Activated T-helper 2 cell treated with anti-CD3 and anti-CD28 coated beads, Interferon-gamma antibody, Interleukin-2, Interleukin-4, amounts not matched to agents 10 μg/mL and 5 μg/mL and 100 μg/mL, durations not matched to agents 14 hours and 24 hours and 36 hours (primary cell): ENCODE measurements at places on chromosomes 1 and 21. TPM values are rescaled to one million over a fixed set of nuclear protein-coding genes. Genes with fewer than 3 reads are reported as not detected.

The CHD1L gene
- total RNA-seq = 76.6 and 86.0 TPM in 2 replicates

- DNase-seq = no peak
Measured at GRCh38 chr1:8422510-8423268, 104.8 kb downstream of the SLC45A1 start.

DNA sequence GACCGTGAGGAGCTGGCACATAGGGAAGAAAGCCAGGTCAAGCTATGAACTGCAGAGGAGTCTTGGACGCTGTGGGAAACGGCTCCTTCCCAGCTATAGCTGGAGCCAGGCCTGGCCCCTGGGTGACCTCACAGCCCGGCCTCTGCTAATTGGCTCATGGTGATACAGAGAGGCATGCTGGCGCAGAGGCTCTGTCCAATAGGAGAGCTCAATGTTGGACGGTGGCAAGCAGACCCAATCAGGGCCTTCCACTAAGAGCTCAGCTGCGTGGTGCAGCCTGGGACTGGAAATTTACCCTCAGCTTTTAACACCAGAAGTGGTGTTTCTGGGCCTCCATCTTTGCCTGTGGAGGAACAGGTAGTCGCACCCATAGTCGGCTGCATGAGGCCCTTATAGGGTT lies 64.4 kb upstream of the GRHL3 start:
- no peak for DNase-seq

- no peak for DNase-seq
Measured at GRCh38 chr21:35059742-35060141, 10.6 kb upstream of the RUNX1 start.

GRCh38 chr1:21344750-21345443 lies 54.6 kb upstream of the ECE1 start:
- DNase-seq = no peak

DNA sequence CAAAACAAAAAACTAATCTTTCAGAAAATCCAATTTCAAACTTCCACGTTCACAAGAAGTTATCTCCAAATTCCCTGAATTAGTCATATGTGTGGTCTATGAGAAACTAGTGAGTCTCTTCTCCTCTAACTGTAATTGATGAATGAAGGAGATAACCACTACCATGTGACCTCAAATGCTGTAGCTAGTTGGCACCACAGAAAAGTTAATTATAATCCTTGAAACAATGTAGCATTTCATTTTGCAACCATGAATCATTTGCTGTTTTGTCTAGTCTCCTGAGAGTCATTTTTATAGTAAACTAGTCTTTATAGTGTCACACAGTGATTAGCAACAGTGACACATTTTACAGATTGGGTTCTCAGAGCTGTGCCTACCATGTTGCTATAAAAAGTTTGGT lies 287.5 kb downstream of the LRRIQ3 start:
- DNase-seq = no peak

DNA sequence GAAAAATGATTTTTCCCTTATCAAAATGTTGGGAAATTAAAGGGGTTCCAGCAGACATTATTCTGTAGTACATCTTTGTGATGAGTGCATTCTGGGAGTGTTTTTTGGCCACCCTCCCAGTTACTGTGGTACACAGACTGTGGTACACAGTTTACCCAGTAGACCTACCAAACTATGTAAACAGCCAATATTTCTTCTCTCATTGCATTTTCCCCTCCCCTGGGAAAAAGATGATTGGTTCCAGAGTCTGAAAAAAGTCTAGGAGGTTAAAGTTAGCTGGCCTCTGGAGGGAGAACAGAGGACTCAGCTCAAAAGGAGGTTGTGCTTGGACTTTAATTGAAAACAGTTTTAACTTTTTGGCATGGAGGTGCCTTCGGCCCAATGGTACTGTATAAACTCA lies 42.5 kb downstream of the PGM1 start:
- no peak for DNase-seq

DNA sequence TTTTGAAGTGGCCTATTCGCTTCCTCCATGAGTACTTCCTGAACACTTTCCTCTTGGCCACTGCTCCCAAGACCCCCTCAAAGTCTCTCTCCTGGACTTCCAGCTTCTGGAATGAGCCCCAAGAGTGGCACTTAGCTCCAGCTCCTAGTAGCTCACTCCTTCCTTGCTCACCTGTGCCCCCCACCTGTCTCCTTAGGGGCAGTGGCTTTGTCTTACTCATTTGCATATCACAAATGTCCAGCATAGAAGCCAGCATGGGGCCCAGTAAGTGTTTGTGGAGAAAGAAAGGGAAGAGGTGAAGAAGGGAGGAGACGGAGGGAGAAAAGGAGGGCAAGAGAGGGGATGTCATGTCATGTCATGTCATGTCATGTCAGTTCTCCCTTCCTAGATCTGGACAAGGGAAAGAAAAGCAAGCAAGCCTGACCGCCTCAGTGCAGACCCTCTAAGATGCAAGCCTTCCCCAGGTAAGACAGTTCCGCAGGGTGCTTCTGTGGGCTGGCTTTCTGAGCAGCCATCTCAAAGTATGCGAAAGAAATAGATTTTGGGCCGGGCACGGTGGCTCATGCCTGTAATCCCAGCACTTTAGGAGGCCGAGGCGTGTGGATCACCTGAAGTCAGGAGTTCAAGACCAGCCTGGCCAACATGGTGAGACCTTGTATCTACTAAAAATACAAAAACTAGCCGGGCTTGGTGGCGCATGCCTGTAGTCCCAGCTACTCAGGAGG lies 6.9 kb upstream of the MX1 start:
- no peak for DNase-seq

- no peak for DNase-seq
Measured at GRCh38 chr1:178174539-178174938, 80.6 kb downstream of the RASAL2 start.

DNA sequence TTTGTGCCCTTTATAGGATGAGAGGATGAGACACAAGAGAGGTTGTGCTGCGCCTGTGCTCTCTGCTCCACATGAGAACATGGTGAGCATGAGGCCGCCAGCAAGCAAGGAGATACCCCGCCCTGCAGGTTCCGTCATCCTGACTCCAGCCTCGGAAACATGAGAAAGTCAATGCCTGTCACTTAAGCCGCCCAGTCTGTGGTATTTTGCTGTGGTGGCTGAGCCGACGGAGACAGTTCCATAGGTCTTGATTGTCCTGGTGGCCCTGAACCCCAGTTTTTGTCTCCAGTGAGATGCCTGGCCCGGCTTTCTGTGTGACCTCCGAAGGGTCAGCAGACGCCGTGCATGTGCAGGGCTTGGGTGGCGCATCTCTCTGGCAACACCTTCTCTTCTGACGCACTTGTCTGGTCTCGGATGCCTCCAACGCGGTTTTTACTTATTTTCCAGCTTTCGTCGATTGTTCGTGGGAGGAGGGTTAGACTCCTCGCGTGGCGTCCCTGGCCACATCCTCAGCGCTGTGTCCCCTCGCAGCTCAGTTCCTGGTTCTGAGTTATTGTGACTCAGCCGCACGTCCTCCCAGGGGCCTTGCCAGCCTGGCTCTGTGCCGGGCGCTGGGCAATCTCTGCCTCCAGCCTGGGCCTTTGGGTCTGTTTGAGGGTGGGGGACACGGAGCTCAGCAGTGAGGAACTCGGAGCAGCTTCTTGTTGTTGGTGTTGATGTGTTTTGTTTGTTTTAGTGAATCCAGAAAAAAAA lies 70.0 kb downstream of the FAAP20 start:
- no peak for DNase-seq

The PRAMEF8 gene
- total RNA-seq = not detected in 2 replicates

The CNR2 gene
- 0.05 and 0.07 TPM in 2 replicates for total RNA-seq

DNA sequence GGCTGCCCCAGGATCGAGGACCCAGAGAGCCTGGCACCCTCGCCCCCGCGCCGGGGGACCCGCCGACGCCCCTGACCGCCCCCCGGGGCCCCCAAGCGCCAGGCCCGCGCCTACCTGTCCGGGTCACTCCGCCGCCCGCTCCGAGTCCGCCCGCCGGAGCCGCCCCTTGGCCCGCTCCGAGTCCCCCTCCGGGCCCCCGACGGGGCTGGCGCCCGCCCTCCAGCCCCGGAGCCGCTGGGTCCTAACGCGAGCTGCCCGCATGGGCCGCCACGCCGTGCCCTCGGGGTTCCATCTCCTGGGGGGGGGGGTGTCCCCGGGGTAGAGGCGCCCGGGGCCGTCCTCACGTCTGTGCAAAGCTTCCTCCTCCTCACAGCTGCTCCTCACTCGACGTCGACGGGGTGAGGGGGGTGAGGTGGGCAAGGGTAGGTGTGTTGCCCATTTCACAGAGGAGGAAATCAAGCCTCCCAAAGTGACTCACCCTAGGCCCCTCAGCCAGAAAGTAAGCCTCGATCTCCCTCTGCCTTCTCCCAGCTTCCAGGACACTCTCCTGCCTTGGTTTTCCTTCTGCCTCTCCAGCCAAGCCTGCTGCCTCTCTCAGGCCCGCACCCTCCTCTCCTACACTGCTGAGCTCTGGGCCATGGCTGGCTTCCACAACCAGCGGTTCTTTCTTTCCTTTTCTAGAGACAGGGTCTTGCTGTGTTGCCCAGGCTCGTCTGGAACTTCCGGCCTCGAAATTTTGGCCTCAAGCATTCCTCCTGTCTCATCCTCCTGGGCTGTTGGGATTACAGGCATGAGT lies at the start of gene MFAP2:
Gene MFAP2 (minus strand): TSS at position 148 of the 796 bp plus-strand sequence. CDS start 2,347 bp downstream, outside the sequence.
- no peak for DNase-seq

- no peak for DNase-seq
Measured at GRCh38 chr1:12654004-12654567, 10.2 kb downstream of the AADACL4 start.

DNA sequence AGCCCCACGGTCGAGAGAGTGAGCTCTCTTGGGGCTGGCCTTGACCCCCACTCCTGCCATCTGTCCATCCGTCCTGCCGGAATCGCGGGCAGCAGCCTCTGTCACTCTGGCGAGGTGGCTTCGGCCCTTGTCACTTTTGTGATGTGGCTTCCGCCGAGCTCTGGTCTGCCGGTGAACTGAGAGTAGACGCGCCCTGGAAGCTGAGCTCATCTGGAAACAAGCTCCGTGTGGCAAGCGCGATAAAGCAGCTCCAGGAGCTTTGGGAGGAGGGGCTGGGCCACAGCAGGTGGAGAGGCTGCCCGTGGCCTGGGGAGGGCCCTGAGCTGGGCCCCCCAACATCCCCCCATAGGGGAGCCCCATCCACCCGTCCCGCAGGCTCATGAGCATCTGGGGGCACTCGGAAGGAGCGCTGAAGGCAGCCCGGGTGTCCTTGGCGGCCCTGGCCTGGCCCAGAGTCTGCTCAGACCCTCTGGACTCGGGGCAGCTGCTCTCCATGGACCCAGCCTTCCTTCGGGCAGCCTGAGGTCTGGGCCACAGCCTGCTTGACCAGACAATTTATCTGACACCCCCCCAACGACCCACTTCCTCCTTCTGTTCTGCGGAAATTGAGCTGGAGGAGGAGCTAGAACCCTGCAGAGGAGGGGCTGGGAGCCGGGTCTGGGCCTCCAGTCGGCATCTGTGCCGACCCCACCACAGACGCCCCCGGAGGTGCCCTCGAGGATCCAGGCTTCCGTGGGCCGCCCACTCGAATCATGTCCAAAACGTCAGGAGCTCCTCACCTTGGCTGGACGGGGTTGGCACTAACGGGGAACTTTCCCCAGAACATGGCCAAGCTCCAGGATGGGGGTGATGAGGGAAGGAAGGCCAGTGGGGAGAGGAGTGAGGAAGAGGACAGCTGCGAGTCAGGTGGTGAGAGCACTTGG lies 59.1 kb downstream of the SLC19A1 start:
- peak; percentile 52 for DNase-seq

- no peak for DNase-seq
Measured at GRCh38 chr1:4894566-4894965, 240.2 kb downstream of the AJAP1 start.

- no peak for DNase-seq
Measured at GRCh38 chr1:36321119-36321951, 2.1 kb downstream of the EVA1B start.

The CD247 gene
- 193 and 196 TPM in 2 replicates for total RNA-seq

DNA sequence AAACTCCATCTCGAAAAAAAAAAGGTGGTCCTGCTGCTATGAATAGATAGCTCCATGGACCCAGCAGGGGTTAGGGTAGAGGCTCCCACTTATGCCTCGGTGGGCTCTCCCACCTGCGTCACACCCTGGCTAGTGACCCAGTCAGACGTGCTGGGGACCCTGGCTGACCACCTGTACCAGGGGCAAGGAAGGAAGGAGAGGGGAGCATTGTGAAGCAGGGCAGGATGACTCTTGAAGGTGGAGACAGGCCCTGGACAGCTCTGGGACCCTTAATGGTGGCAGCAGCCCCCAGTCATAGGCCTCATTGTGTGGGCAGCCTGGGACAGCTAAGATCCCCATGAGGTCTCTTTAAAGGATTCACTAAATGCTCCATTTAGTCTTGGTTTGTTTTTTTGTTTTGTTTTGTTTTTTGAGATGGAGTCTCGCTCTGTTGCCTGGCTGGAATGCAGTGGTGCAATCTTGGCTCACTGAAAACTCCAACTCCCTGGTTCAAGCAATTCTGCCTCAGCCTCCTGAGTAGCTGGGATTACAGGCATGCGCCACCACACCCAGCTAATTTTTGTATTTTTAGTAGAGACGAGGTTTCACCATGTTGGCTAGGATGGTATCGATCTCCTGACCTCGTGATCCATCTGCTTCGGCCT lies 10.4 kb upstream of the SNAPIN start:
- DNase-seq = no peak

The LRRC39 gene
- 0.43 and 0.74 TPM in 2 replicates for total RNA-seq

DNA sequence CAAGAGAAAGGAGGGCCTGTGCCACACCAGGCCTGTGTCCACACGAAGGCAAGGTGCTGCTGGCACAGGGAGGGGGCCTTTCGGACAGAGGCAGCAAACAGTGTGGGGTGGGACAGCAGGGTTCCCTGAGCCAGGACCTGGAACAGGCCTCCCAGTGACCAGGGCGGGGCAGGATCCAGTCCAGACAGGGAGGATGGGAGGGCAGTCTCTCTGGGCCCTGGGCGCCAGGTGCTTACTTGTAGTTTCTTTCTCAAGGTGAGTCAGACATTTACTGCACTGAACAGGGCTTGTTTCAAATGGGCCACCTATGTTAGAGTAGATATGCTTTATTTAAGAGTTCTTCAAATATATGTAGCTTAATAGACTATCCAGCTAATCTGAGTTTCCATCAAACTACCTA lies 52.8 kb upstream of the STUM start:
- no peak for DNase-seq

DNA sequence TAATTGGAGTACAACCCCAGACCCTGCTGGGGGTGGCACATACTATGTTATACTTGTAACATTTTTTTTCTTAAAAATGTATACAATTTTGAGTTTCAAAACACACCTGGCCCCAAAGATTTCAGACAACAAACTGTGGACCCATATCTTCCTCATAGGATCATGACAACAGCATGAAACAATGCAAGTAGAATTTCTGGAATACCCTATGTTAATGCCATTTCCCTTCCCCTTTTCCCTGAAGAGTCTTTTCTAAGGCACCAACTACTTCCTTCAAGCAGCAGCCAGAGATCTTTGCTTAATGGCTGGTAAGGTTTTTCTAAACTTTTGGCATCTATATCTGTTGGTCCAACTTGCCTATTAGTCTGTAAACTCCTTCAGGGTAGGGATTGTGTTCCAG lies 99.9 kb upstream of the SERBP1 start:
- no peak for DNase-seq

GRCh38 chr1:187762118-187762517 lies 933.4 kb downstream of the PLA2G4A start:
- no peak for DNase-seq

DNA sequence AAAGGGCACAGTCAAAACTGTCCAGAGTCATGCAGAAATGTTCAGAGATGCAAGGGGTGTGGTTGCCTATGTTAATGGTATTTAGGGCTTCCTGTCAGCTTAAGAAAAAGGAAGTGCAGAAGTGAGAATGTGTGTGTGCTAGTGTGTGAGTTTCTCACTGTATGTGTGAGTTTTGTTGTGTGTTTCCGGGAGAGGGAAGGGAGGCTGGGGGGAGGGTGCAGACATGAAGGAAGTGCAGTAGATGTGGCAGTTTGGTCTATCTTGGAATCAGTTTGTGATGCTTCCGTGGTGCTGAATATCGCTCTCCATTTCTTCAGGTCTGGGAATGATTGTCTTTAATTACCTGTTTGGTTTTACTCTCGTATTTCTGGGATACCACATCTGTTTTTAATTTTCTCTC lies 16.5 kb upstream of the ATP6V1G3 start:
- DNase-seq = peak; percentile 54
